ENCODE measurements at places on chromosomes 2 and 18.

GRCh38 chr18:22026362-22026761 is 143.0 kb upstream of the GATA6 start:
- no peaks in the 10 kb centered on the region for H3K4me1 ChIP-seq
- no peak for DNase-seq
- no peak overlapping the region for H3K27ac ChIP-seq
- no peak overlapping the region for H3K4me3 ChIP-seq
- H3K27me3 ChIP-seq = no peaks in the 10 kb centered on the region

DNA sequence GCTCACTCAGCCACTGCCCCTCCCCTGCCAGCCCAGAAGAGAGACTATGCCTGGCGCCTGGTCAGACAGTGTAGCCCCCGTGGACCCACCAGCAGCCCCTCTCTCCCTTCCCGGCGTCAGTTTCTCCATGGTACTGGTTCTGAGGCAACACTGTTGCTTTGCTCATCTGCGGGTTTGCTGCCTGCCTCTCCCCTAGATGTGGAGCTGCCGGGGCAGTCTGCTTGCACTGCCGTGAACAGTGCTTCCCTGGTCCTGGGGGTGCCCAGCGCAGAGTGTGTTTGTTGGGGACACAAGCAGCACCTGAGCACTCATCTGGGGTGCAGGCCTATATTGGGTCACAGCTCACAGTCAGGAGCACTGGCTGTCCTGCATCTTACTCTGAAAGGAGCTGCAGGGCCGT is 309.9 kb downstream of the NDUFA10 start:
- no peaks in the 10 kb centered on the region for H3K4me1 ChIP-seq
- no peak overlapping the region for H3K4me3 ChIP-seq
- peaks cover 3% of the 10 kb centered on the region for H3K27me3 ChIP-seq
- no peaks in the 10 kb centered on the region for H3K36me3 ChIP-seq
- no peak overlapping the region for H3K27ac ChIP-seq

- H3K4me3 ChIP-seq = no peak overlapping the region
- H3K4me1 ChIP-seq = peaks cover 72% of the 10 kb centered on the region
- no peaks in the 10 kb centered on the region for H3K27me3 ChIP-seq
- H3K27ac ChIP-seq = peak overlapping the region; percentile 63
- no peak for DNase-seq
Measured at GRCh38 chr2:225030203-225030602, 12.1 kb downstream of the DOCK10 start.

DNA sequence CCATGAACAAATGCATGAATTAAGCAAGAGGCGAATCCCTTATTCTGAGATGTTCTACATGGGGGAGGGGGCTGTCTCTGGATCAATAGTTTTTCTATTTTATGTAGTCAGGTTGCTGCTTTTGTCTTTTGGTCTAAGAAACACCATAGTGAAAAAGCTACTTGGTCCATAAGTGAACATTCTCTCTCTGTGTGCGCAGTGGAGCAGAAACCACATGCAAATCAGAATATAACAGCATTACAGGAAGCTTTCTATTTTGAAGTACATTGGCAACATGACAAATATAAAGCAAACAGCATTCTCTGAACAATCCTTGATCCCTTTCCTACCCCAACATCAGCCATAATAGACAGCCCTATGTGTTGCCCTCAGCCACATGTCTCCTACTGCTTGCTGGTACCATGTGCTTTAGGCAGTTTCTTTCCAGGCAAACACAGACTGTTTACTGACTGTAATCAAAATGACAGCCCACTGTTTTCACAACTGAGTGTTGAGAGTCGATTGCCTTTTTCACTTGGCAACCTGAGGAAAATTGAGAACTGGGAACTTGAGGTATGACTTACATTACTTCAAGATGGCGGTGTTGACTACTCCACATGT is 10.6 kb downstream of the SCN3A start:
- no peaks in the 10 kb centered on the region for H3K4me1 ChIP-seq
- H3K4me3 ChIP-seq = no peak overlapping the region
- H3K36me3 ChIP-seq = no peaks in the 10 kb centered on the region
- DNase-seq = no peak
- peaks cover 3% of the 10 kb centered on the region for H3K27me3 ChIP-seq

DNA sequence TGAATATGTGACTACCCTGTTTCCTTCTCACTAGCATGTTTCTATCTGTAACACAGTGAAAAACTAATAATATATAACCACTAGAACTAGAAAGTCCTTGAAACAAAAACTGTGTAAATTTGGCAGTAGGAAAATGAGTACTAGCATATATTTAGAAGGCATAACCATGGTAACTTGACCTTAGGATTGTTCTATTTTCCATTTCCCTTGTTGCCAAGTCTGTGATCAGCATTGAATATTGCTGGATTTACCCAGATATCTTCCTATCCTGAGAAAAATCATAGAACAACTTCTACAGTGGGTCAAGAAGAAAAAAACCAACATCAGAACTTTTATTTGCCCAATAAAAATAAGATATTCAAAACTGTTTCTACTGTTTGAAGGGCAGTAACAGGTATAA is 563.9 kb upstream of the NRXN1 start:
- H3K4me1 ChIP-seq = no peaks in the 10 kb centered on the region
- H3K27me3 ChIP-seq = no peaks in the 10 kb centered on the region
- H3K4me3 ChIP-seq = no peak overlapping the region
- no peaks in the 10 kb centered on the region for H3K36me3 ChIP-seq

- H3K4me1 ChIP-seq = no peaks in the 10 kb centered on the region
- no peaks in the 10 kb centered on the region for H3K36me3 ChIP-seq
- H3K27ac ChIP-seq = no peak overlapping the region
- H3K4me3 ChIP-seq = no peak overlapping the region
- no peak for DNase-seq
Measured at GRCh38 chr18:46639386-46639785, 17.6 kb downstream of the LOXHD1 start.

DNA sequence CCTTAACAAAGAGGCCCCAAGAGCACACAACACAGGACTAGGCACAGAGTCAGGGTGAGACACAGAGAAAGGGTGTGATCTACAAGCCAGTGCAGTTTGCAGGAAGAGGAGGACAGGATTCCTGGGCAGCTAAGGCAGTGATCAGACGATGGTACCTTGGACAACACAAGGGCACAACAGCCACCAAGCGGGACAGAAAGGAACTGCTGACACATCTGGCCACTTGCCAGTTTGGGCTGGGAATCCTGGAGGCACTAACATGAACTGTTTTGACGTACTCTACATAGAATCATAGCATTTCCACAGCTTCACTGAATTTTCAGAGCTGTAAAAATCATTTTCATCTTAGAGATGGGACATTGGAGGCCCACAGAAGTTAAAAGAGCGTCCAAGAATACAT is 221.5 kb upstream of the SLC35G4 start:
- no peaks in the 10 kb centered on the region for H3K36me3 ChIP-seq
- H3K4me1 ChIP-seq = no peaks in the 10 kb centered on the region
- no peak overlapping the region for H3K4me3 ChIP-seq
- H3K27me3 ChIP-seq = peaks cover 5% of the 10 kb centered on the region

DNA sequence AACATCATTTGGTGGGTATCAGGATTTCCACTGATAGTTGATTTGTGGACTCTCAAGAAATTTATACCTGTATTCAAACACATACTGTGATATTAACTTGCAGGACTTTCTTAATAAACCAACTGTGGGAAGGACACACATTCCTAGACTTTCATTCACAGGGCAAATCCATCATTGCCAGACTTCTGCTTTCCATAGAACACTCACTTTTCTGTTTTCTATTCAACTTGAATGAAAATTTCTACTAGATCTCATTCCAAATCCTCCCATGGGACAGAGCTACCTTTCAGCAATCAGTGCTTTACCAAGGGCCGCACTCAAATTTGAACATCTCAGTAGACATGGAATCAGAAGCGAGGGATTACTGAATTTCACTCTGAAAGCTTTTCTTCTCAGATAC is 612.5 kb downstream of the IRS1 start:
- DNase-seq = no peak
- H3K36me3 ChIP-seq = no peaks in the 10 kb centered on the region
- no peaks in the 10 kb centered on the region for H3K4me1 ChIP-seq
- H3K27ac ChIP-seq = no peak overlapping the region

DNA sequence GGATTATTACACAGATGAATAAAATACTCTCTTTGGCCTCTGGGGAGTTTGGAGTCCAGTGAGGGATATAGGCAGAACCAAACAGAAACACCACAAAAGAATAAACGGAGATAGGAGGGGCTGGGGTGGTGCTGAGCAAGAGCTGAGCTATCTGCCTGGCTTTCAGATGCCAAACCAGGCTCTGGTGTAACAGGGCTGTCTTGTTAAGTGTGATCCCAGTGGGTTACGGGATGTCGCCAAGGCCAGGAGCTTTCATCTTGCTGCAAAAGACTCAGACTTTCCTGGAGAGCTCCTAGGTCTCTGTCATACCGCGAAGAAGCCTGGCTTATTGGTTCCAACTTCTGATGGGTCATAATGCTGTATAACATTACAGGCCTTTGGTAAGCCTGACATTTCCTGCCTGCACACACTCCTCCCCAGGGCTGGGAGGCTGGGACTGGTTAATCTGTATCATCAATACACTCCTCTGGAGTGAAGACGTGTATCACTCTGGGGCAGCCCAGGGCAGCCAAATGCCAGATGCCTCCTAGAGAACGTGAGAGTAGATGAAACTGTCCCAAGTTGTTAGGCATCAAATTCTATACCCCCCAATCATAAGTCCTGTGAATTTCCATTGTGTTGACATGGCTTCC is 60.5 kb downstream of the STPG4 start:
- H3K36me3 ChIP-seq = no peaks in the 10 kb centered on the region
- H3K4me1 ChIP-seq = no peaks in the 10 kb centered on the region
- no peak for DNase-seq
- no peak overlapping the region for H3K4me3 ChIP-seq
- no peak overlapping the region for H3K27ac ChIP-seq

DNA sequence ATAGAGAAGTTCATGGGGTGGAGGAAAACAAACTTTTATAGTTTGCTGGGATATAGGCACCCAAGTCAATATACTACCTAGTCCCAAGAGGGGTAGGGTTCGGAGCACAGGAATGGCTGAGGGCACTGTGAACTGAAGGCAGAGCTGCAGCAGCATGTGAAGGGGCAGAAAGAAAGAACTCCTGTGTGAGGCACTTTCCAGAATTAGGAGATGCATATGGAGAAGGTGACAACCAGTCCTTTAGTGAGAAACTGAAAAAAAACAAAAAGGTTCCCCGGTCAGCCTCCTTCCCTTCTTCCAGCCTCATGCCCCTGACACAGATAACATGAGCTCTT is 429.1 kb downstream of the DSC3 start:
- no peaks in the 10 kb centered on the region for H3K36me3 ChIP-seq
- no peak overlapping the region for H3K4me3 ChIP-seq
- no peaks in the 10 kb centered on the region for H3K27me3 ChIP-seq
- no peak for DNase-seq

GRCh38 chr18:449374-449773 is 51.1 kb downstream of the COLEC12 start:
- H3K27me3 ChIP-seq = peaks cover 6% of the 10 kb centered on the region
- H3K36me3 ChIP-seq = no peaks in the 10 kb centered on the region
- H3K27ac ChIP-seq = no peak overlapping the region
- H3K4me3 ChIP-seq = no peak overlapping the region
- H3K4me1 ChIP-seq = no peaks in the 10 kb centered on the region
- no peak for DNase-seq

DNA sequence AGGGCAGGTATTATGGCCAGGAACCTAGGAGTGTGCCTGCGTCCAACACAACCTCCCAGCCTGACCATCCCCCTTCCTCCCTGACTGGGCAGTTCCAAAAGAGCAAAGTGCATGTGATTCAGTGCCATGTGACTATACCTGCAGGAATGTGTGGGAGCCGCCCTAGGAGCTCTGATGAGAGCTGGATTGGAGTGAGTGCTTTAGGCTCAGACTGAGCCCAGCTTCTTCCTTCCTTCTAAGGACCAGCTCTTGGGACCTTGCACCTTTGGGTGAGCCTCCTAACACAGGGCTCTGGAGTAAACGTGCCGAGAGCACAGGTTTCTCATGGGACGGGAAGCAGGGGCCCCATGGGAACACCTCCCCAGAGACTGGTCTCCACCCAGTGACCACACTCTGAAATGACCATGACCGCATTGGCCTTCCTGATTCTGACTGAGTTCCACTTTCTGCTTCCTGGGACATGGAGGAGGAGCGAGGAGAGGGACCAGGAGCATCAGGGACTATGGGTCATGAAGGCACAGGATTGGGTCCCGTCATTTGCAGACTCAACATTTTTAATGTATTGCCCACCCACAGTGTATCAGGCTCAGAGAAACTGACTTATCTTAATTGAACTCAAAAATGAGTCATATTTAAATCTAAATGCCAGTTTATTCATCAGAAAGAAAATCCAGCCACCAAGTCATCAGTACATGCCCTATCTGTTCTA is 87.8 kb upstream of the BCL2L11 start:
- no peak for DNase-seq
- peaks cover 20% of the 10 kb centered on the region for H3K27me3 ChIP-seq
- no peaks in the 10 kb centered on the region for H3K4me1 ChIP-seq
- H3K27ac ChIP-seq = no peak overlapping the region
- H3K4me3 ChIP-seq = no peak overlapping the region
- no peaks in the 10 kb centered on the region for H3K36me3 ChIP-seq

- no peaks in the 10 kb centered on the region for H3K4me1 ChIP-seq
- no peak overlapping the region for H3K4me3 ChIP-seq
- H3K27me3 ChIP-seq = peaks cover 3% of the 10 kb centered on the region
- H3K36me3 ChIP-seq = no peaks in the 10 kb centered on the region
- H3K27ac ChIP-seq = no peak overlapping the region
Measured at GRCh38 chr18:11820697-11821096, 30.5 kb upstream of the CHMP1B start.

DNA sequence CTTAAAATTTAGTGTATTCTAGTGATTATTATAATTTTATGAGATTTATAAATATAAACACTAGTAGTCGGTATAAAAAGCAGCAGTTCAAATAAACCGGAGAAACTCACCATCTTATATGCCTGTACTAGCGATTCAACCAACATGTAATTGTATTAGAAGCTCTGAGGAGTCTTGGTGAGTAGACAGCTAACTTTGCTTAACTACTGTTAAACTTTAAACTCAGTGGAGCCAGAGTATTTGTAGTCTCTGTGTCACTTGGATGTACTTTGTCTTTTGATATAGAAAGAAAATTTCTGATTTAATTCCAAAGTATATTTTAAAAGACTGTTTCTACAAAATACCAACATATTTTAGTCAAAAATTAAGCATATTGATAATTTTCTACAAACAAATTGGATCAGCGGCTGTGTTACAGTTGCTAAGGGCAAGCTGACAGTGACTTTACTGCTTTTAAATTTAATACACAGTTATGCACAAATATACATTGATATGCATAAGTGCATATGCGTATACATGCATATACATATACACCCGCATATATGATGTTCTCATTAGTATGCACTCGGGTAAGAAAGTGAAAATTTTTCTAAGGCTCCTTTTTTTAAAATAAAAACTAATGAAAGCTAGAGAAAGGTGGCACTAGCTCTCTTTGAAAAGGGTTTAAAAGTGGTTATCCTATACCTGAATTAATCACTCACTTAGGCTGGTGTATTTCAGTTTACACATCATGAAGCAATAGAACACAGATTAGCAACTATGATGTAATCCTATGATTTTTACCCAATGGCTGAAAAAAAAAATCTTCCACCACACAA is 374.5 kb downstream of the NCKAP5 start:
- H3K27me3 ChIP-seq = no peaks in the 10 kb centered on the region
- H3K4me1 ChIP-seq = no peaks in the 10 kb centered on the region
- DNase-seq = no peak
- H3K4me3 ChIP-seq = no peak overlapping the region
- H3K27ac ChIP-seq = no peak overlapping the region

GRCh38 chr2:134396493-134396892 is 142.6 kb downstream of the MGAT5 start:
- H3K4me3 ChIP-seq = no peak overlapping the region
- peaks cover 2% of the 10 kb centered on the region for H3K36me3 ChIP-seq
- no peaks in the 10 kb centered on the region for H3K27me3 ChIP-seq
- no peak for DNase-seq

Measured in activated CD4-positive, alpha-beta T cell treated with anti-CD3 and anti-CD28 coated beads, Interleukin-2, amount 10 ng/mL, durations not matched to agents 7 days and 5 days (primary cell).